GM10248 (cell line): ENCODE measurements at places on chromosomes 4 and X.

DNA sequence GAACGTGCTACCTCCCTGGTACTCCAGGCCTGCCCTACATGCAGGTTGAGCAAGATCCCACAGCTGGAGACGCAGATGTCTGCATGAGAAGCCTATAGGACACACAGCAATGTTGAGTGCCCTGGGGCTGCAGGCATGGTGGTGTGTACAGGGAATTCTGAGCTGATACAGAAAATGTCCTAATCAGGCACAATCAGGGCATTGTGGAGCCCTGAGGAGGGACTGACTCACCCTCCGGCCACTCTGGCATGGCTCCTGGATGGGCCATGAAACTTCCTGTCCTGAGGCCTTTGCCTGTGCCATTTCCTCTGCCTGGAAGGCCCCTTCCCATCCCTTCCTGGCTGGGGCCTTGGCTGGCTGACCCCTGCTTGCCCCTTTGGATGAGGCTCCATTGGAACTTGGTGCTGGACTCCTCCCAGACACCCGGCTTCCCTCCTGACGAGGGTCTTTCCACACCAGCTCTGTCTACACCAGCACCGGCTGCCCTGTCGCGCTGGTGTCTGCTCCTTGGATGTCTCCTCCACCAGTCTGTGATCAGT, 16.7 kb upstream of the AFAP1 start:
- no peak for DNase-seq

DNA sequence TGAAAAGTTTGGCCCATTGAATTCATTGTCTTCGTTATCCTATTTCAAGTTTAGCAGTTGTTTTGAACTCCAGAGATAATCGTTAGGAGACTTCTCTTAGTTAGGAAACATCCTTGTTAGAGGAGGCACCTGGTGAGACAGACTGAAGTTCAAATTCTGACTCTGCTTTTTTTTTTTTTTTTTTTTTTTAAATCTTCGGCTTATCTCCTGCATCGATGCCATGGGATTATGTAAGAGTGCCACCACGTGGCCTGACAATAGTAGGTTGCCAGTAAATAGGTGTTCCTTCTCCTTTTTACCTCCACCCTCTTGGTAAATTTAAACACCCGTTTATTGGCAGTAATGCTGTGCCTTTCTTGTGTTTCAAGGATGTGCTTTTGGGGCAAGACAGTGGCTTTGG, 149.3 kb downstream of the SOWAHB start:
- no peak for DNase-seq

DNA sequence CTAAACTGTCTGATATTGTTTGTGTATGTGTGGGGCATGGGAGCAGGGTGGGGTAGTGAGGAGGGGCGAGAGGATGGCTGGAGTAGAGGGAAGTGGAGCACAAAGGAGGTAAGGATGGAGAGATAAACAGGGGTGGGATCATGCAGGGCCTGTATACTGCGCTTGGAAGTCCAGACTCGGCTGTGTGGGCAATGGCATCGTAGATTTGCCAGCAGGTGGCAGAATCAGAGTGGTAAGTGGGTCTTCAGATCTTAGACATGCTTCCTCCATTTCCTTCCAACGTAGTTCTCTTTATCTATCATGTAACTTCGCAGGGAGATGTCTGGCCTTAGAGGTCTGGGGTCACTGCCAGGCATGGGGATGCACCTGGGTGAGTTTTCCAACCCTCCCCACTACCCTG, 155.5 kb downstream of the PDGFRA start:
- no peak for DNase-seq

GRCh38 chr4:149017002-149017734, 575.0 kb upstream of the NR3C2 start:
- DNase-seq: no peak

GRCh38 chr4:84914686-84915395, 51.6 kb downstream of the WDFY3 start:
- DNase-seq: no peak

DNA sequence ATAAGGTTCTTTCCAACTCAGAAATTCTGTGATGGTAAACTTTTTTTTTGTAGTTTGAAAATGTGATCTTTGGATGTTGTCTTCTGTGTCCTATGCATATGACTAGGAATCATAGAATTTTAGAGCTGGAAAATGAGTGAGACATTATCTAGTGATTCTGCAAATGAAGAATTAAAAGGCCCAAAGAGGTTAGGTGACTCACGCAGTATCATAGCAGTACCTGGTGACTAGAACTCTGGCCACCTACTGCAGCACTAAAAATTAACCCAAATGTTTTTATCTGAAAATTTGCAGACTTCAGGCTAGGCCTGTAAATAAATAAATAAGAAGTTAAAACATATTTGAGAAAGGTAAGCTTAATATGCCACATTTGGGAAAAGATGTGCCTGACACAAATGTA, 52.8 kb downstream of the NFKB1 start:
- no peak for DNase-seq

DNA sequence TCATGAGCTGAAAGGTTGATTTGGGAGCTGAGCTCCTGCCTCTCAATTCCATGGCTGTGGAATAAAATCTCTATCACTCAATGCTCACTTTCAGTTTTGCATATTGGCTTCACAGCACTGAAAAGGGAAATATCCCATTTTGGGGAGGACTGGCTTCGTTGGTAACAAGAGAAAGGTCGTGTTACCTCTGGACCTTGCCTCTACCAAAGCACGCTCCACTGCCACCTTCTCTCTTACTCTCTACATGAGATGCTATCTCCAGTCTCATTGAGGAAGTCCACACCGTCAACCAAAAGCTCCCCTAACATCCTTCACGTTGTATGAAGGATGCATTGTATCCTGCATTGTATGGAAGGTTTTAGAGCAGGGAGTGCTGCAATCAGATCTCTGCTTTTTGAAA, 195.0 kb upstream of the LDB2 start:
- DNase-seq: no peak

- DNase-seq: no peak
These were observed 449.8 kb downstream of the INPP4B start for GRCh38 chr4:142396279-142396678.

DNA sequence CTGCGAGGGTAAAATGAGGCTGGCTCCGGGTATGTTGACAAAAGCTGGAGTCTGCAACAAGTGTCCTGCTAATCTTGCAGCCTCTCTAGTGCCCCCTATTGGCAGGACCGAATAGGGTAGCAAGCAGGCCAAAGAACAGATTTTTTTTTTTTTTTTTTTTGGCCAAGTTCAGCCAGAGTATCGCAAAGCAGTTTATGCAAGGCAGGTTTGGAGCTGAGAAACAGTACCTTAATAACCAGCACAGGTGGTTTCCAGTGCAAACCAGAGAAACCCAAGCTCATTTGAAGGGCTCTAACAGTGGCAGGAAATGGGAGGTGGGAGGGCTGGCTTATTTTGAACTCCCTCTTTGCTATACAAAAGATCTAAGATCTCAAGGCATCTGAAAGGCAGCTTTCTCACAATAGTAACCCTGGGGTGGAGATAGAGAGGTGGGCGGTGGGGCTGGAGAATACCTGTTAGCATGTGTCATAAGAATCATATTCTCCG, 38.2 kb upstream of the OCIAD2 start:
- DNase-seq: peak; percentile 31

- no peak for DNase-seq
These were observed 1532.4 kb upstream of the TENM3 start for GRCh38 chr4:180710628-180711337.

DNA sequence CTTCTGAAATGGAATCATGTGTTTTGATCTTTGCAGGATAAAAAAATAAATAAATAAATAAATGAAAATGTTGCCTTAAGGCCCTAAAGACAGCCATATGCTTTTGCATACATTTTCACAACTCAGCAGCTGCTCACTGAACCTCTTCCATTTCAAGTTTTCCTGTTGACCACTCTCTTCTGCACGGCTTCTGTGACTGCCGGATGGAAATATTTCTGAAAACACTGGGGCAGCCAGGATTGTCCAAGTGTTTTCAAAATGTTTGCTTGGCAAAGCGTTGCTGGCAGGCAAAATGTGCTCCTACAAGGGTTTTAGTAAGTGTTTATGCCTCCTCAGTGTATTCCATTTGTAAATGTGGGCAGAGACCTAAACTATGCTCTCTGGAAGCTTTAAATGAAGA, 208.1 kb upstream of the IL1RAPL1 start:
- DNase-seq: no peak

GRCh38 chrX:134749706-134750445, 91.6 kb upstream of the PLAC1 start:
- DNase-seq: no peak

DNA sequence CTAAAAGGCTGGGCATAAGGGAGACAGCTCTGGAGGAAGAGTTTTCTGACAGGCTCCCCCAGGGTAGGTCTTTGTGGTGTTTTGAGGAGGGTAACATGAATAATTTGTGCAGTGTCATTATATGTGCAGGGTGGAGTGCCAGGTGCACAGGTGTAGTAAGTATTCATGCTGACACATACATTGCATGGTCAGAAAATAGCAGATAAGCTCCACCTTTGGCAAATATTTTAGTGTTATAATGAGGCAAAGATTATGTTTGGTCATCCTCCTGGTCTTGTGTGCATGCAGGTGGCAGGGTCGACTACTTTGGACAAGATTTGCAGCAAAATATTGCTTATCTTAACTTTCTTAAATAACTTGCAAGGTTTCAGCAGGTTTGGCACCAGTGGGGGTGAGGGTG, 910.4 kb upstream of the PCDH10 start:
- no peak for DNase-seq

- peak; percentile 34 for DNase-seq
These were observed 552 bp downstream of the NKRF start for GRCh38 chrX:119605464-119606279.

GRCh38 chrX:155888139-155888538, 7.0 kb downstream of the VAMP7 start:
- DNase-seq: no peak

DNA sequence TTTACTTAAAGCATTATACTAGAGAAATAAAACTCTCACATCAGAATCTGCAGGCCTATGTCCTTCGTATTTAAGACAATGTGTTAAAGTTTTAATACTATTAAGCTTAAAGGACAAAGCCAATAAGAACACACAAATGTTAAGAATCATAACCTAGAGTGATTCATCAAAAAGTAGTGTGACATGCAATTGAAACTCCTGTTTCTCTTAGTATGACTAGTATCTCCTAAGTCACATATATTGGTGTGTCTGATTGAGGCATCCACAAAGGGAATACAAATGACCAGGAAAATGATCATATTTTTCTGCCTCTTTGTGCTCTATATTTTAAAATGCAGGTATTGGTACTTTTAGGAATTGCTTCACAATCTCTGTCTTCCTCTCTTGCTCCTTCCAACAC, 23.8 kb downstream of the GPRASP3 start:
- DNase-seq: no peak

DNA sequence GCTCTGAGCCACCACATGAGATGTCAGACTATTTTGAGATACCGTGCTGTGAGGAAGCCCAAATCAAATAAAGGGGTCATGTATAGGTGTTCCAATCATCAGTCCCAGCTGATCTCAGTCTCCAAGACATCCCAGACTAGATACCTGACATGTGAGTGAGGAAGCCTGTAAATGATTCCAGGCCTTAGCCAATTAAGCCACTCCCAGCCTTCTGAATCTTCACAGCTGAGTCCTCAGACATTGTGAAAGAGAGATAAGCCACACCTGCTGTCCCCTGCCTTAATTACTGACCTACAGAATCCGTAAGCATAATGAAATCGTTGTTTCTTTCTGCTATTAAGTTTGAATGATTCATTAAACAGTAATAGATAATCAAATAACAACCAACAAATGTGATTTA, 671.4 kb downstream of the ZNF674 start:
- no peak for DNase-seq

GRCh38 chr4:14783011-14783877, 219.0 kb upstream of the CPEB2 start:
- peak; percentile 12 for DNase-seq

DNA sequence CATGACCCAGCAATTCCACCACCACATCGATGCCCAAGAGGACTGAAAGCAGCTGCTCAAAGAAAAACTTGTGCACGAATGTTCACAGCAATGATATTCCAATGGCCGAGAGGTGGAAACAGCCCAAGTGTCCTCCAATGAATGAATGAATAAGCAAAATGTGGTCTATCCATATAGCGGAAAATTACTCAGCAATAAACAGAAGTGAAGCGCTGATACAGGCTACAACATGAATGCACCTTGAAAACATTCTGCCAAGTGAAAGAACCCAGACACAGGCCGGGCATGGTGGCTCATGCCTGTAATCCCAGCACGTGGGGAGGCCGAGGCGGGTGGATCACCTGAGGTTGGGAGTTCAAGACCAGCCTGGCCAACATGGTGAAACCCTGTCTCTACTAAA, 5.2 kb upstream of the SLC2A9 start:
- DNase-seq: no peak

DNA sequence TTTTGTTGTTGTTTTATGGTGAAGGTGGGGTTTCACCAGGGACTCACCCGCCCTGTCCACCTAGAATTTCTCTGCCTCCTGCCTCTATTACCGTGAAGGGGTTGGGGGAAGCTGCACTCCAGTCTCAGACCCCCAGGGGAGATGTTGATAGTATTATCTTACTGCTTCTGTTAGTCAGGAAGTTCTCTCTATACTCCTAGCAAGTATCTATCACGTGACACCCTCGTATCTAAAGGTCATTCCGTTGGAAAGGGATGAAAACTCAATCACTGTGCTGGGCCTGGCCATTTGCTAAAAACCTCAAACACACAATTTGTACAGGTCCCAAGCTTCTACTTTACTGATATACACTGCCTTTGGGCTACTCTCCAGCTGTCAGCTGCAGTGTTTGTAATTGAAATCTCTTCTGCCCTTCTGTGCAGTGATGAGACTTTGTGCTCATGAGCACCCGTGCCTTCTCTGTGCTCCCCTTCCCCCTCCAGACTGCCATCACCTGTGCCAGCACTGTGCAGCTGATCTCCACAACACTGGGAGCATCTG, 188.5 kb upstream of the ANXA3 start:
- no peak for DNase-seq
